ENCODE measurements at places on chromosomes 6 and 20.

GRCh38 chr6:79647741-79648140 lies 16.6 kb downstream of the SH3BGRL2 start:
- DNase-seq = no peak

DNA sequence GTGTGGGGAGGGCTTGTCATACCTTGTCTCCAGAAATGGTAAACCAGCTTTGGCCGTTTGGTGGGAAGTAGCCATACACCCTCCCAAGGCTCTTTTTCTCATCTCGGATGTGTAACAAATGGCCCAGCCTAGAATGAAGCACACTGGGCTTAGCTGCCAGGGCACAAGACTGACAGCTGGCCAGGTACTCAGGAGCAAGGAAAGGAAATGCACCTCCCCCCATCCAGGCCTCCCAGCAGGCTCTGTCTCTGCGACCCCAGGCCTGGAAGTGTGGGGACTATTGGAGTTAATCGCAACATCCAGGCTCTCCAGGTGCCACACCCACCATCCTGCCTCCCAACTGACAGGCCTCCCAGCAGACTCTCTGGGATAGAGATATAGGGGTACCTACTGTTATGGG lies 43.0 kb downstream of the MRS2 start:
- no peak for DNase-seq

DNA sequence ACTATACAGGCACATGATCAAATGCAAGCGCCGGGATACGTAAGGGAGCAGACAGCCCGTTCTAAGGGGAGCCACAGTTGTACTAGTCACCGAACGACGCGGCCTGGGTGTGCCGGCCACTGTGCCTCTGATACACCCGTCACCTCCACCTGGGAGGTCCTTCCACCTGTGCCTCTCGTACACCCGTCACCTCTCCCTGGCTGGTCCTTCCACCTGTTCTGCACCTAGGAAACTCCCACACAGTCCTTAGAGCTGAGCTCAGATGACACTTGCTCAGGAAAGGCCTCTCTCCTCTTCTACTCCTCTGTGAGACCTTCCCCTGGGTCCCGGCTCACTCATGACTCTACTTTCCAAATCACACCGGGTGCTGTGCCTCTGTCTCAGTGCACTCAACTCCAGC lies 245.0 kb downstream of the TTLL2 start:
- no peak for DNase-seq

- no peak for DNase-seq
Measured at GRCh38 chr6:125392682-125393081, 90.9 kb upstream of the HDDC2 start.

- no peak for DNase-seq
Measured at GRCh38 chr6:5334341-5334740, 73.0 kb downstream of the FARS2 start.

DNA sequence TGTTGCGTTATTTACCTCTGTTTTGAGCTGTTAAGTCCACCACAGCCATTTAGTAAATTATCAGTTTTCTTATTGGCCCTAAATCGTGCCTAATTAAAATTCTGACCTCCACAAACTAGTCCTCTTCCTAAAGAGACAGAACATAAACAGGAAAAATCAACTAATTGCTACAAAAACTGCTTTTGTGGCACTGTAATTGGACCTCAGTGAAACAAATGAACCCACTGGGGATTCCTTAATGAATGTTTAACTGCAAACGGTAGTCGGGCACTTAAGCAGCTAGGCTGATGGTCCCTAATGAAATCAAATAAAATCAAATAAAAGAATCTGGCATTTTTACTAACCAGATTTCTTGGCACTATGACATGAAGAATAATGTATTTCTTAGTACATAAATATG lies 513.4 kb upstream of the SLC35B3 start:
- DNase-seq = no peak

DNA sequence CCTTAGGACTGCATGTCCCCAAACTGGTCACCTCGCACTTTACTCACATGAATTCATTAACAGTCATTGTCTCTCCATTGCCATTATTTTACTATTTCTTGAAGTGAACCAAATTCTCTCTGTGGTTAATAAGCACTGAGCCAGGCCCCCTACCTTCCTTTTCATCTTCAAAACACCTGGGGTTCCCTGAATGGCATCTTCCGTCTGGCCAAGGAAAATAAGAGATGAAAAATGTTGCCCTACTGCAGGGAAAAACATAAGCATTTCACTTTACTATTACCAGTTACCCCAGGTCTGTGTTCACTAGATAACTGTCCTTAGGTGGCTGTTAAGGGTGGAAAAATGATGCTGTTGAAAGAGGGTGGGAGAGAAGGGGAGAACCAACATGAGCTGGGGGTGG lies 10.0 kb upstream of the NKX2-2 start:
- no peak for DNase-seq

DNA sequence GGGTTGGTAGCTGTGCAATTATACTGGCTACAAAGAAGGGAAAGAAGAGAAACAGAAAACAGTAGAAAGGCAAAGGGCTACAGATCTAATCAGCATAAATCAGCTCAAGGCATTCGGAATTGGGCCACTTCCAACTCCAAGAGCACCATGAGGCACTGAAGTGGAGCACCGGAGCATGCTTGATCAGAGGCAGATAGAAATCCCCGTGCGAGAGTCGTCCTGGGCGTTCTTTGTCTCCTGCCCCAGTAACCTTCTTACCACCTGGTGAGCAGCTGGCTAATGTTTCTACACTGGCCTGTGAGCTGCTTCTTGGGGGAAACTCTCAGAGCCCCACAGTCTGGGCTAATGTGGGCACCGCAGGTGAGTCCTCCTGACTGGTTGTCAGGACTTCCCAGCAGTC lies 16.7 kb downstream of the NEDD9 start:
- DNase-seq = no peak

GRCh38 chr6:144190593-144190992 lies 40.3 kb downstream of the STX11 start:
- DNase-seq = no peak

DNA sequence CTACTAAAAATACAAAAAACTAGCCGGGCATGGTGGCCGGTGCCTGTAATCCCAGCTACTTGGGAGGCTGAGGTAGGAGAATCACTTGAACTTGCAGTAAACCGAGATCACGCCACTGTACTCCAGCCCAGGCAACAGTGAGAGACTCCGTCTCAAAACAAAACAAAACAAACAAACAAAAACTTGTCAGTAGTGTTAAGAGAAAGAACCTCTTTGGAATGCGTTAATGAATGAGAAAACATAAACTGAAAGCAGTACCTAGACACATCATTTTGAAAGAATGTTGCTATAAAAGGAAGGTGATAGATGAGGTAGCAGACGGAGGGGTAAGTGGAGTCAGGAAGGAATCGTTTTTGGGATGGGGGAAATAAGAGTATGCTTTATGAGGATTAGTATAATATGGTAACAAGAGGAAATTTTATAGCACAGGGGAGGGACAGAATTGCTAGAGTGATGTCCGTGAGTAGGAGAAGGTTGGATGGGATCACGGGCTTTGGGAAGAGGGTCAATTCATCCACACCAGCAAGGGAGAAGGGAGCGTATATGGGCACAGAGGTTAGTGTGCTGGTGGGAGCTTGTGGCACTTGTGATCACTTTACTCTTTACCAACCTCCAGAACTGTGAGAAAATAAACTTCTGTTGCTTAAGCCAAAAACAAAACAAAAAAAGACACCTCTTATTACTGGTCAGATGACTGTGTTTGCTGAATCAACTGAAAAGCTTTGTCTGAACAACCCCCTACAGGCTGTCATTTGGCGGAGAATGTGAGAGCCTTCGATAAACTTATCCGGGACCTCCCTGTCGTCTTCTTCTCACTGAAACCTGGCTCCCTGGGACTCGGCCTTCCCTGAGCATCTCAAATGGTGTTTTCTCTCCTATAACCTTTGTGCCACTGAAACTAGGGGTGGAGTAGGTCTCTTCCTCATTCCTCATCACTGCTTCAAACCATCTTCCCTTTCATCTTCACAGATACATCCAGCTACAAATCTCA lies 48.9 kb upstream of the TFAP2A start:
- DNase-seq = no peak

DNA sequence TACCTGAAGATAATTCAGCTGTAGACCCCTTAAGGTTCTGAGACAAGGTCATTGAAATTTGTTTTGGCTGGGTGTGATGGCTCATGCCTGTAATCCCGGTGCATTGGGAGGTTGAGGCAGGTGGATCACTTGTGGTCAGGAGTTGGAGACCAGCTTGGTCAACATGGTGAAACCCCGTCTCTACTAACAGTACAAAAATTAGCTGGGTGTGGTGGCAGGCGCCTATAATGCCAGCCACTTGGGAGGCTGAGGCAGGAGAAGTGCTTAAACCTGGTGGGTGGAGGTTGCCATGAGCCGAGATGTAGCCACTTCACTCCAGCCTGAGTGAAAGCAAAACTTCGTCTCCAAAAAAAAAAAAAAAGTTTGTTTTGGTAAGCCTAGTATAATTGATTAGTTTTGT lies 11.0 kb downstream of the SRSF3 start:
- DNase-seq = no peak

All from left renal cortex interstitium (tissue), 4 donors.